ENCODE measurements at places on chromosomes 12 and 14. TPM values are rescaled to one million over a fixed set of nuclear protein-coding genes. Genes with fewer than 3 reads are reported as not detected.

DNA sequence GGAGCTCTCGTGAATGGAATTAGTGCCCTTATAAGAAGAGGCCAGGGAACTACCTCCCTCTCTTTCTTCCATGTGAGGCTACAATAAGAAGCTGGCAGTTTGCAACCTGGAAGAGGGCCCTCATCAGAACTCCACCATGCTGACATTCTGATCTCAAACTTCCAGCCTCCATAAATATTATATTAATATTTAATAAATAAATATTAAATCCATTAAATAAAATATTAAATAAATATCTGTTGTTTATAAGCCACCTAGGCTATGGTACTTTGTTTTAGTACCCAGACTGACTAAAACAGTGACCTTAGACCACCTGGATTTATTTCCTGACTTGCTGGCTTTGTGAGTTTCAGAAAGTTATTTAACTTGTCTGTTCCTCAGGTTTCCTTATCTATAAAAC, 49.9 kb downstream of the ZNF641 start:
- DNase-seq = no peak

GRCh38 chr12:114275086-114275485, 130.9 kb downstream of the TBX5 start:
- no peak for DNase-seq

The CLEC4D gene
- polyA plus RNA-seq = not detected

DNA sequence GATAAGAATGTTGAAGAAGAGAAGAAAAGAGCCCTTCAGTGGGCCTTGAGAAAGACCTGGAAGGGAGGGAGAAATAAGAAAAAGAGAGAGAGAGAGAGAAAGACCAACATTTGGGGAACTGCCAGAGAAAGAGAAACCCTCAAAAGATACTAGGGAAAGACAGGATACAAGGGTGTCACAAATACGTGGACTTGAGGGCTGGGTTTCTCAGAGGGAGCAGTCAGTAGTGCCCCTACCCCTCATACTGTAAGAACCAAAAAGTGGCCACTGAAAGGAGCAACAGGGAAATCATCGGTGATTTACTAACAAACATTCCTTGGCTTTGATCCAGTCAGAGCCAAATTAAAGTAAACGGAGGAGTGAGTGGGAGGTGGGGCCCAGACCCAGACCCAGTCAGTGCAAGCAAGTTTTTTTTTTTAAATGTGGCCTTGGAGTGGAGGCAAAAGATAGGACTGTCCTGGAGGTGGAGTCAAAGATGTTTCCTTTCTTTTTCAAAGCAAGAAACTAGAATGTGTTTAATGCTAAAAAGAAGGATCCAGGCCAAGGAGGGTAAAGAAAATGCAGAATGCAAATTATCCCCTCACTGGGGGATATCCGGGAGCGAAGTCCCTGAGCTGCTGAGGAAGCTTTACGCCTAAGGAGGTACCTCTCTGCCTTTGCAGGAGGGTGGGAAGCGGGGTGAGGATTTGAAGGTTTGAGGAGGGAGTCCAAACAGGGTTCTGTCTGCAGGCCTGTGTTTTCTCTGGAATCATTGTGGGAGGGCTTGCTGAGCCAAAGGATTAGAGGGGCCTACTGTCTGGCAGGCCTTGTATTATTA, 143.5 kb upstream of the AMIGO2 start:
- DNase-seq = no peak

GRCh38 chr12:468671-469389, 9.1 kb downstream of the B4GALNT3 start:
- no peak for DNase-seq

DNA sequence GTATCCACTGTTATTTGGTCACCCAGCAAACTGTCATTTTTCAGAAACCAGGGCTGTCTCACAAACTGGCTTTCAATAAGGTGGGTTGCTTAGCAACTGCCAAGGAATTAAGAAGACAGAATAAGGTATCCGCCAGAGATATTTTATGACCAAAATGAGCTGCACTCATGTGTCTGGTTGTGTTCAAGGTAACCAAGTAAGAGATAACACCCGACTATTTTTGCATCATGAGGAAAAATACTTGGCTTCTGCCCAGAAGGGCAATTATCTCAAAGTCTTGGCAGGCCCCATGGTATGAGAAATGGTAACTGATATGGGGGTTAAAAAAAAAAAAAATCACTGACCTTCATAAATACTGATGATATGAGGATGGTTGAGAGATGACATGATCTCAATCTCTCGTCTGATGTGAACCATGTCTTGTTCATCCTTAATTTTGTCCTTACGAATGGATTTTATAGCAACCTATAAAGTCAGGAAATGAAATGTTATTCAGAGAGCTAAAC, 32.6 kb downstream of the NUAK1 start:
- no peak for DNase-seq

The MUCL1 gene
- not detected for polyA plus RNA-seq

- no peak for DNase-seq
These were observed 256.7 kb upstream of the PLEKHG7 start for GRCh38 chr12:92446083-92446460.

DNA sequence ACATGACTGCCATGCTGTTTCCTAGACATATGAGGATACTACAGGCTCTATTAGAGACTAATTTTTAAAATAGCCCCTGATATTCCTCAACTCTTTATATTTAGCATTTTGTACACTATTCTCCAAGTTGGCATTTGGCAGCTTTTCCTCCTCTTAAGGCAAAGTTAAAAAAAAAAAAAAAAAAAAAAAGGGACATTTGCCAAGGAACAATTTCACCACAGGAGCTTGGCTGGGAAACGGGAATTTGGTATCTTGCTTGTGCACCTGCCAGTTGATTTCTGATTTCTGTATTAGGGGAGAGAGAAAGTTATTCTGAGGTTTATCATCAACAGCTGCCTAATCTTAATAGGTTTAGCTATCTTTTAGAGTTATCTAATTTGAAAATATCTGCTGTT, 87.2 kb downstream of the CAND1 start:
- no peak for DNase-seq

The AVPR1A gene
- not detected for polyA plus RNA-seq

The BDKRB2 gene
- polyA plus RNA-seq = 182 TPM

DNA sequence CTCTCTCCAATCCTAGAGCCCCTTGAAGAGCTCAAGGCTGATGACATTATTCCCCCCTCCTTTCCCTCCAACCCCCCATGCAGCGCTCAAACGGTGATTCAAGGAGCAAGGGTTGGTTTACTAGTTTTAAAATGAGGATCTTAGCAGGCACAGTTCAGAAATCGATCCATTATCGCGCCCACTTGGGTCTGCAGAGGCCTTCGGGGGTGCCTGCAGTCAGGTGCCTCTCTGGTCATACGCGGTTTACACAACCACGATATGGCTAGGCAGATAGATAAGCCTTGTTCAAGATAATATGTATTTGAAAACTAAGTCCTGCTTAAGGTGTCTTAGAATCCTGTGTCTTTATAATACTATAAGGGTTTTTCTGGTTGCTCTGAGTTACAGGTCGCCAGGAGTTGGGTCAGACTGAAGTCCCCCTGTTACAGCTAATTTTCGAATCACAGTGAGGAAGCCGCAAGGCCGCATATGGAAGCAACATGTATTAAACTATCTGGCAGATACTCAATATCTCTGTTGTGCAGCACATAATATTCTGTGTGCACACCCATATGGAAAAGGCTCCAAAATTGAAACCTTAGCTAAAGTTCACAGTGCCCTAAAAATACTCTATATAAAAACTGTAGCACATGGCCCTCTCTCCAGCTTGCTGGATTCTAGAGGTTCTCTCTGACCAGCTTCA, 10.0 kb downstream of the BHLHE41 start:
- DNase-seq = no peak

DNA sequence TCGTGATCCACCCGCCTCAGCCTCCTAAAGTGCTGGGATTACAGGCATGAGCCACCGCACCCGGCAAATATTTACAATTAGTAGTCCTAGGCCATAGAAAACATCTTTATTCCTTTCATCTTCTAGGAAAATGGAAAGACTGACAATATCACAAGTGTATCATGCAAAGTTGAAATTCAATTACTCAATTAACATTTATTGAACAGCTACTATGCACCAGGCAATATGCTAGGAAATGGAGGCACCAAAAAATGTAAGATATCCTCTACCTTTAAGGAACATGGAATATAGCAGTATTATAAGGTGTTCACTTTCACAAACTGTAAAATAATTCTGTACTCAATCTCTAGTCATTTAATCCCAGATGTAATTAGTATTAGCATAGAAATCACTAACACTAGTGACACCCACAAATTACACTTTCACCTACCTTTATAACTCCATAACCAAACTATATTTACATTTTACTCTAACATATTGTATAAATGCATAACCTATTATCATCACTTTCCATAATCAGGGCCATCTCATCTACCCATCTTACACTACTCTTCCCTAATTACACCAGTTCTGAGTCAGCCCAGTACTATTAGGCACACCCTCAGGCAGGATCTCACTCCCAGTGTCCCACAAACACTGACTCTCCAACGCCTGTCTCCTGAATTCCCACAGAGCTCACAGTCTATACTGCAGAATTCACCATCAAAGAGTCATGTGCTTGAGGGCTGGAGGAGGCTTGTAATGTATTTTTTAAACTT, 10.4 kb downstream of the CORO1C start:
- DNase-seq = no peak

The PRB4 gene
- polyA plus RNA-seq = not detected

DNA sequence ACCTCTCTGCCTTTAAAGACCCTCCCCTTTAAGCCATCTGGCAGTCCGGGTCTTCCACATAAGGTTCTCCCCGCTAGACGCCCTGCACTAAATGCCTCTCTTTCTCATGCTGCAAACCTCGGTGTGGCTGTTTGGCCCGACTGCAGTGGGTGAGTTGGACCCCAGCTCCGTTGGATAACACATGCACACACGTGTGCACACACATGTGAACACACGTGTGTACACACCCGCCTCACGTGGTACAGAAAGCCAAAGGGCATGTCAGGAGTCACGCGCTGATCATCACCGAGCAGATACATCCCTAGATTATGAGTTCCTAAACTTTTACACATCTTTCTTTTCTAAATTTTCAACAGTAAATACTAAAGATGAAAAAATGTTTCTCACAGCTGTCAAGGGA, 68.3 kb downstream of the RIMBP2 start:
- DNase-seq = no peak

DNA sequence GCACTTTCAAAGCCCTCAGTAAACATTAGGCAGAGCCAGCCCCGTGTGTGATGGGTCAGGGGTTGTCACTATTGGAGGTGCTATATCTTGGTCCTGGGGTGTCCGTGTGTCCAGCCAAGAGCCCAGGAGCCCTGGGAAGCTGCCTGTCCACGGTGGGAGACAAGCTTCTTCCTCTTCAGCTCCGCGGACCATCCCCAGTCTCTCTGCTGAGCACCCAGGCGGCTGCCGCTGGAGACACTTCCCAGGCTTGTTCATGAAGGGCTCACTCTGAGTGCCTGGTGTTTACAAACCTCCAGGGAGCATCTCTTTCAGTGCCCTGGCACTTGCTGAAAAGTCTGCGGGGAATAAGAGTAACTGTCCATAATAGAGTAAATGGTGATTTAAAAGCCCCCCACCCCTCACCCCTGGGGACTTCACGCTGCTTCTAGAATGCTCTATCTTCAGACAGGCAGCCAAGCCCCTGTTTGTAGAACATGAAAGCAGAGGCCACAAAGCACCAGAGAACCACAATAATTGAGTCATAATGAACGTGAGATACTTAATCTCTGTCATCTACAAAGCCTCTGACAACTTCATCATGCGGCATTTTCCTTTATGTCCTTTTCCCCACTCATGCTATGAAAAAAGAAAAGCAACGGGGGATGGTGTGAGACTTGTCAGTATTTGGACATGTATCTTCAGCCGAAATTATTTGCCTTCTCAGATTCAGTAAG, 178.6 kb downstream of the TMEM132C start:
- DNase-seq = no peak

GRCh38 chr12:46573347-46573658, 200.7 kb upstream of the SLC38A2 start:
- no peak for DNase-seq
